ENCODE measurements at places on chromosomes 6 and 20. TPM values are rescaled to one million over a fixed set of nuclear protein-coding genes. Genes with fewer than 3 reads are reported as not detected.

DNA sequence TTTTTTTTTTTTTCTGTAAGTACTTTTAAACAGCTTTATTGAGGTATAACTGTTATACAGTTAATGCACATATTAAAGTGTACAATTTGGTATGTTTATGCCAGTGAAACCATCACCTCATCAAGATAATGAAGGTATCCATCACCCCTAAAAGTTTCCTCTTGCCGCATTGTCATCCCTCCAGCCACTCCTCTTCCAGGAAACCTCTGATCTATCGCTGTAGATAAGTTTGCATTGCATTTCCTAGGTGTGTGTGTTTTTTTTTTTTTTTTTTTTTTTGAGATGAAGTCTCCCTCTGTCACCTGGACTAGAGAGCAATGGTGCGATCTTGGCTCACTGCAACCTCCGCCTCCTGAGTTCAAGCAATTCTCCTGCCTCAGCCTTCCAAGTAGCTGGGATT, 3.1 kb downstream of the SLX4IP start:
- no peaks in the 10 kb centered on the region for H3K4me1 ChIP-seq
- H3K27ac ChIP-seq: no peak overlapping the region
- H3K27me3 ChIP-seq: no peaks in the 10 kb centered on the region
- DNase-seq: no peak

GRCh38 chr6:170288091-170288631, 2.7 kb downstream of the DLL1 start:
- H3K27me3 ChIP-seq: peaks cover 64% of the 10 kb centered on the region
- no peaks in the 10 kb centered on the region for H3K4me1 ChIP-seq
- H3K4me3 ChIP-seq: no peak overlapping the region
- no peak overlapping the region for H3K27ac ChIP-seq
- no peak for DNase-seq

- H3K4me1 ChIP-seq: peaks cover 2% of the 10 kb centered on the region
- DNase-seq: no peak
- H3K27me3 ChIP-seq: peaks cover 1% of the 10 kb centered on the region
- H3K27ac ChIP-seq: no peak overlapping the region
- no peak overlapping the region for H3K4me3 ChIP-seq
- no peaks in the 10 kb centered on the region for H3K36me3 ChIP-seq
These were observed 39.0 kb upstream of the IFNGR1 start for GRCh38 chr6:137258170-137258569.

The MYLK2 gene
- polyA plus RNA-seq: 0.19 TPM

- DNase-seq: no peak
- no peak overlapping the region for H3K27ac ChIP-seq
- no peak overlapping the region for H3K4me3 ChIP-seq
- H3K36me3 ChIP-seq: no peaks in the 10 kb centered on the region
These were observed 17.8 kb downstream of the B4GALT5 start for GRCh38 chr20:49695830-49696229.
